ENCODE measurements at places on chromosomes 6 and 20.

DNA sequence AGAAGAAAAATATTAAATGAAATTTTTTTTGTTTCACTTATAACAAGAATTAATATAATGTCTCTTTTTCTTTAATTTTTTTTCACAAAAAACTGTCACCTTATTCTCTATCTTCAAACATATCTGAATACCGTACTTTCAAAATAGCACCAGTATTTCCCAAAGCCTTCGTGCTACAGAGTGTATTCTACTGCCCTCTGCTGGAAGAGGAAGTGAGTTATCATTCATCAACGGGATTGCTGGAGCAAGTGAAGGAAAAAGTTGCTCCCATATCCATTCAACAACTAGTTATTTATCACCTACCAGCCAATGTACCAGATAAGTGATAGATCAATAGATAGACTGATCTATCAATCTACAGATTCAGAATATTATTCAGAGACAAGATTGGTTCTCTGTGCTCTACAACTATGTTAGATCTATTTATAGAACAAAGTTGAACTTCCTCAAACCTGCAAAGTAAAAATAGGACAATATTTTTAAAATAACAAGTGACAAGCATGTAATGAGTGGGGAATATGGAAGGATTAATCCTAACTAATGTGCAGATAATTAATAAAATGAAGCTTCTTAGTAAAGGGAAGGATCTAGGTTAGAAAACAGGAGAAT is 26.7 kb upstream of the TFAP2B start:
- DNase-seq: peak; percentile 32

- DNase-seq: peak; percentile 64
Observed at GRCh38 chr6:12522347-12522746, 194.2 kb upstream of the PHACTR1 start.

DNA sequence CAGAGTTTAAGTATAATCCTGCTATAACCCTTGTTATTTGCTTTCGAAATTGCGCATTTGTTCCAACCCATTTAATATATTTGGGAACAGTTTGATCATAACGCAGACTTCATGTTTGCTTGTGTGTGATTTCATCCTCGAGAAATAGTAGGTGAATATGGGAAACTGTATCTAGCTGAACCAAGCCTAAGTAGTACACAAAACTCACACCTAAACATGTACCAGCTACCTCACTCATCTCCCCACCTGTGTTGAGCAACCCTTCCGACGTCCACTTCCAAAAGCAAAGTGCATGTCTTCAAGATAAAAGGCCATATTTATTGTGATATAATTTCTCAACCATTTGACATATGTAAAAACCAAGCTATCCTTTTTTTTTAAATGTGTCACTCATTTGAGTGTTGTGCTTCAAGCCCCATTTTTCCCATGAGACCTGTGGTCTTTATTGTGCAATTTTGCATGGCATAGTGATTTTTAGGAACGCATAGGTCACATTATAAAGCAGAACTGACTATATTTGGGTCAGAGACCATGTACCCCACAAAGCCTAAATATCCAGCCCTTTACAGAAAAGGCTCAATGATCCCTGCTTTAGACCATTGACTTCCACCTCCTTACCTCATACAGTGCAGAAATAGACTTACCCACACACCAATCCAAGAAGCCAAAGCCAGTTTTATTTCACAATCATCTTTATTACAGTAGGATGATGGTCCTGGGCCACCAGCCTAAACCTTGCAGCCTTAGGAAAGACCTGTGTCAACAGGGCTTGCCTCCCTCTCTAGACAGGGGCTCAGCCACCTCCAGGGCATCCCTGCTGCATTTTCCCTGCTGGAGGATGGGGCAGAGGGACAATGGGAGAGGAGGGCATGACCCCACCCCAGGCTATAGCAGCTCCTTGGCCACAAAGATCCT is 7.1 kb downstream of the CCND3 start:
- DNase-seq: no peak

DNA sequence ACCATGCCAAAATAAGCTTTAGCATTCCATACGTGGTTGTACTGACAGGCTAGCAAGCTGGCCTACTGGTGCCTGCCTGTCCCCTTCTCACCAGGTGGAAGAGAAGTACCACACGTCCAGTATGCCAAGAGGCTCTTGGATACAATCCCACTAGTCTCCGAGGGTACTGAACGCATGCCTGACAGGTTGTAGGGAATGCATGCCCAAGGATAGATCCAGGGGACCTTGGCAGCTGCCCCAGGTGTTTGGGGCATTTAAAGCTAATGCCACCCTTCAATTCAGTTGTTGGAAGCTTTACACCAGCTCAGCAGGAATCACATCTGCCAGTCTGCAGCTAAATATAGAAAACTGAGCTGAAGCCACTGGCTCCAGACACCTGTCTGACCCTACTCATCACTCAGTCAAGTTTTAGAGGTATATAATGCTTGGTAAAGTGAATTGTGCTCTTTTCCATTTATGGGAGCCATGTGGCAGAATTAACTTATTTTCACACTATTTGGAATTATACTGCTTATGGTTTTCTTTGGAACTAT is 4.9 kb downstream of the TUBB2B start:
- DNase-seq: no peak

GRCh38 chr20:4064144-4064909 is 49.0 kb upstream of the RNF24 start:
- peak; percentile 94 for DNase-seq

- DNase-seq: no peak
Observed at GRCh38 chr6:167294241-167294640, 3.1 kb downstream of the UNC93A start.
